NCI-H2081 (cell line): ENCODE measurements at places on chromosomes 3 and 15.

DNA sequence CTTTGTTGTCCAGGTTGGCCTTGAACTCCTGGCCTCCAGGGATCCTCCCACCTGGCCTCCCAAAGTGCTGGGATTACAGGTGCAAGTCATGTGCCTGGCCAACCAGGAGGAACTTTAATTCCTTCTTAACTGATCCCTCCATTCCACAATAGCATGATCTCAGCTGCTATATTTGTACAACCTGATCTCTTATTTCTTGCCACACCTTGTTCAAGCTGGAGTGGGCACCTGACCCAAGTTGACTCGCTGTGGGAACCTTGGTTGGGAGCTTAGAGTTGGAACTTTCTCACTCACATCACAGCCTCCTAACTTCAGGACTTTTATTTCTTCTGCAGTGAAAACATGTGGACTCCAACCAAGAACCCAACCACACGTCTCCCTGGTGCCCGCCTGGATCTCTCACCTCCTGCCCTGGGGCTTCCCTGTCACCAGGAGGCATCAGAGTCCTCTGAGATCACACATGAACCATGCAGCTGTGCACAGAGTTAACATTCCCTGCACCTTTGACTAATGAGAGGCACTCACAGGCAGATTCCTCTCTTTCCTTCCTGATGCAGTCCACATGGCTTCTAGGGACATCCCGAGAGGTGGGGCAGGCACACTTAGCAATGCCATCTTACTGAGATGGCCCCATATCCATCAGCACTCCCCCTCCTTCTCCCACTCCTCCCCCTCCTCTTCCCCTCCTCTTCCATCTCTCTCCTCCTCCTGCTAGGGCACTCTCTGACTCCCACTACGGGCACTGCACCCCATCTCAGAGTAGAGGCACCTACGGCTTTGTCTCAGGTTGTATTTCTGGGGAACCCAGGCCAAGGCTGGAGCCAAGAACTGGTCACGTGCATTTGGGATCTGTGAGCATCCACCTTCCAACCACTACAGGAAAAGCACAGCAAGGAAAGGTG, 9.7 kb upstream of the CYFIP1 start:
- DNase-seq: no peak

GRCh38 chr3:192063570-192063969, 602.6 kb downstream of the PYDC2 start:
- DNase-seq: no peak

GRCh38 chr3:185153861-185154629, 1.2 kb upstream of the C3orf70 start:
- DNase-seq: no peak

DNA sequence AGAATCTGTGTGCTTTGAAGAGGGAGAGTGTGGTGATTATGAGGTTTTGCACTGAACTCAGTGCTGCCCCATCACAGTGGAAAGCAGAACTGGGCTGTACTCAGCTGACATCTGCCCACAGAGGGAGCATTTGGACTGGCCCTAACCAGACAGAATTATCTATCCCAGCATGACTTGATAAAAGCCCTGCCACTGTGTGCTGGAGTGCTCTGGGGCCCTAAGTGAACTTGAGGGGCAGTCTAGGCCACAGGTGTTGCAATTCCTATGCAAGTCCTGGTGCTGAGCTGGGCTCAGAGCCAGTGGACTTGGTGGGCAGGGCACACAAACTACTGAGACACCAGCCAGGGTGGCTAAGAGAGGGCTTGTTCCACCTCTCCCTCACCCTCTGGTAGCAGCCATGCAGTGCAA, 269.2 kb upstream of the CTNNB1 start:
- DNase-seq: no peak

- DNase-seq: no peak
Observed at GRCh38 chr3:169546368-169546767, 117.1 kb downstream of the MECOM start.

- DNase-seq: no peak
Observed at GRCh38 chr15:70355275-70355795, 257.6 kb upstream of the TLE3 start.

DNA sequence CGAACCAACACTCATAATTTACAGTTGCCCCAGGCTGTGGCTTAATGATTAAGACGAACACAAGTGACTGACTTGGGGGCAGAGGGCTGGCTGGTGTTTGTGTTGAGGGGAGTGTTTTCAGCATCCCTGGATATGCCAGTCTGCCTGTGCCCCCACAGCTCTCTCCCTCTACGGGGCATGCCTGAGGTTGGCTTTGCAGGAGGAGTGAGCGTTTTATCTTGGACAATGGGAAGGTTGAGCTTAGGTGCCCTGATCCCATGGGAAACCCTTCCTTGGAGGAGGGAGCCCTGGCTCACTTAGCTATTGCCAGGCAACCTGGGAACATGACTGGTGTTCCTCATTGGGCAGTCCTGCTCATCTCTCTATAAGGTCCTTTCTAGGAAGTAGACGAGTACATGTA, 17.6 kb downstream of the FAM107A start:
- DNase-seq: no peak
